Activated CD4-positive, alpha-beta T cell treated with anti-CD3 and anti-CD28 coated beads, Interleukin-2, amount 50 U/mL, for 4 hours (primary cell): ENCODE measurements at places on chromosomes 7 and 10.

DNA sequence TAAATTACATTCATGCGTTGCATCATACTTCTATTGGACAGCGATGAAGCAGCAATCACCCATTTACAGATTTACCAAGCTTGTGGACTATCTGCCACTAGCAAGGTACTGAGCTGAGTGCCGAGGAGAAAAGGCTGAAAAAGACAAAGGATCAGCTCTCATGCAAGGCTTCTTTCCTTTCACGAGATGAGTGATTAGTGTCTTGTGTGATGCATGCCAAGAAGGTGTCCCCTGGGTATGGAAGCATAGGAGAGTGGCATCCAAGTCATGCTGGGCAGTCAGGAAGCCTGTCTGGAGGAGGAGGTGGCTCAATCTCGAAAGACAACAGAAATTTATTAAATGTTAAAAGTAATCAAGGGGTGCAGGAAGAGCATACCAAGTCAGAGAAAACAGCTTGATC lies 40.9 kb downstream of the ACSM6 start:
- DNase-seq, result no peak

DNA sequence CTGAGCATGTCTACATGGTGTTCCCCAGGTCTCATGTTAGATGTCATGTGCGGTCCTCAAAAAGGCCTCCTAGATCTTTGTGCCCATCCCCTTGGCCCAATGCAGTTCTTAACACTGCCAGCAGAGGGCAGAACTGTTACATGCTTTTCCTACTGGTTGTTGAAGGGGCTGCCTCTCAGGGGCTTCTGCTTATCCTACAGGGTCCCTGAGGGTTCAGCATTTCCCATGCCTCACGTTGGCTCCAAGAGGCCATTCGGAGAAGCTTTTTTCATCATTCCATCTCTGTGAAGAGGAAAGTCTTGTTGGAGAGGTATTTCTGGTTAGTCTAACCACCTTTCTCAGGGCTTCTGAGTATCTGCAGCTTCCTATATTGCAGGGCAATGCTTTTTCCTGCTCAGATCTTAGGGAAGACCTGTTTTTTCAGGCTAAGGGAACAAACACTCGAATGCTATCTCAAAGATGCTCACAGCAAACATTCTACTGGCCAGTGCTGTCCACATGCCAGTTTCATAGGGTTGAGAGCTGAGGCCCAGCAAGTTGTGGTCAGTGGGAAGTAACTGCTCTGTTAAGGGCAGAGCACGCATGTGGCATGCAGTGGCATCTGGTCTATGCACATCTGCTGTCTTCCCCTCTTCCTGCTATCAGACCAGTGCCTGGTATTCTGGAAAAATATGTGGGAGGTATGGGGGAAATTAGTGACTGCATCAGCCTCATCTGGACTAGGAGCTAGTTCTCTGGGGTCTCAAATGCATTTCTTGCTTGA lies 31.5 kb downstream of the MBL2 start:
- DNase-seq, result no peak

DNA sequence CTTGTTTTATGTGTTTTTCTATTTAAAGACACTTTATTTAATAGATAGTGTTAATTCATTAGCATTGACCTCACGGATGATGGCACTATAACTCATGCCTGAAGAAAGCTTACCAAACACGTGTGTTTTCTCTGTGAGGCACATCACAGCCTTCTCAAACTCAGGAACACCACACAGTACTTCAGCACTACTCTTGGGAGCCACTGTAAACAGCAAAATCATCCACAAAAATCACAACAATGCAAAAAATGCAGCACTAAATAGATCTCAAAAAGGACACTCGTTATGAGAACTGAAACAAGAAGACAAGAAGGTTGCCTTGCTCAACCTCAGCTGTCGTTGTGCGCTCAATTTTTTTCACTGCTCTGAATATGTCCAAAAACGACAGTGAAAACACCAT lies 12.0 kb upstream of the PARP12 start:
- no peak for DNase-seq

DNA sequence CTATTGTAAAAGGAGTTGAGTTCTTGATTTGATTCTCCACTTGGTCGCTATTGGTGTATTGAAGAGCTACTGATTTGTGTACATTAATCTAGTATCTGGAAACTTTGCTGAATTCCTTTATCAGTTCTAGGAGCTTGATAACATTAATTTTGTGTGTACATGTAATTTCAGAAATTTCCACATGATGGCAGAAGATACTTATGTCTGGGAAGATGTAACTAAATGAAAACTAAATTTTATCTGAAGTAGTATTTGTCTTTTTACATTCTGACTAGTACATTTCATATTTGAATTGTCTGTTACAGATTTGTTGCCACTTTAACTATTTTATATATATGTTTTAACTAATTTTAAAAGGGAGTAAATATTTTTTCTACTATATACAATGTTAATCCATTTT lies 27.6 kb downstream of the SDHAF3 start:
- no peak for DNase-seq

DNA sequence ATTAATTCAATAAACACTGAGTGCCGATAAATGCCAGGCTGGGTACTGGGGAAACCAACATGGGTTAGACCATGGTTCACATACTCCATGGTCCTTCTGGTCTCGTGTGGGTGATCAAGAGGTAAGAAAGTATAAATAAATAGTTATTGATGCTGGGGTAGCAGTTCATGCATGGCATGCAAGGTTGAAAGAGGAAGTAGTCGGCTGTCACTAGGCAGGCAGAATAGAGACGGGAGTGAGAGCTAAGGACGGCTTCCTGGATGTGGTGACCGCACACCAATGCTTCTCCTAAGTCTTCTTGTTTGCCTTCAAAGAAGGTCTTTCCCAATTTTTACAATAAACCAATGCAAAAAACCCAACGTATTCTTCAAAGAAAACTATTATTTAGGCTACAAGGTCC lies 208.6 kb downstream of the ADAM12 start:
- DNase-seq, result no peak
